Ureter (tissue), 1 donor: ENCODE measurements at places on chromosomes 16 and 17. TPM values are rescaled to one million over a fixed set of nuclear protein-coding genes. Genes with fewer than 3 reads are reported as not detected.

- DNase-seq = no peak
Measured at GRCh38 chr17:29659155-29659554, 36.4 kb upstream of the CORO6 start.

DNA sequence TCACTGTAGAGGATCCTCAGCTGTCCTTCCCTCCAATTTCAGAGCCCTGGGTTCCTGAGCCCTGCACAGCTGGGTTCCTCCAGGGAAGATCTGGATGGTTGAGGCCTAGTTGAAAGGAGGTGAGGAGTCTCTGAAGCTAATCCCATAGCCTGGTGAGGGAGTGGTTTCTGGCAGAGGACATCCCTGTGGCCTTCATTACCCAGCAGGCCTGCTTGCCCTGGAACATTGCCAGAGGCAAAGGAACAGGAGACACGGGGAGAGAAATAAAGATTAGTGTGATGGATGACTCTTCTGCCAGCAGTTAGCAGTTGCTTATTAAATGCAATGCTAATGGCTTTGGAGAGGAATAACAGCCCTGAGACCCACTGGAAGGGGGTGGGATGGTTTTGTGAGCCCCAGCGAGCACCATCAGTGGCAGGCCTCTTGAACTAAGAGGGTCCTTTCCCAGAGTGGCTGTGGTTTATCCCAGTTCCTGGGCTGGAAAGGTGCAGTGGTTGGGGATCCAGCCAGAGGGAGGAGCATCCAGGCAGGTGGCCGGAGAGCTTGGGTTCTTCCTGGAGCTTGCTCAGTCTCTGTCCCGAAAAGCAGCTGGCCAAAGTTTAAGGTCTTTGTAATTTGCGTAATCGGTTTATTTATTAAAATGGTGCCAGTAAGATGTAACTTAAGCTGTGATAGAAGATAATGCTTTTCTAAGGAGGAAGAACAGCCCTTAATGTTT lies 209.7 kb downstream of the CCDC182 start:
- DNase-seq = no peak

- no peak for DNase-seq
Measured at GRCh38 chr16:27175888-27176287, 27.4 kb upstream of the KDM8 start.

DNA sequence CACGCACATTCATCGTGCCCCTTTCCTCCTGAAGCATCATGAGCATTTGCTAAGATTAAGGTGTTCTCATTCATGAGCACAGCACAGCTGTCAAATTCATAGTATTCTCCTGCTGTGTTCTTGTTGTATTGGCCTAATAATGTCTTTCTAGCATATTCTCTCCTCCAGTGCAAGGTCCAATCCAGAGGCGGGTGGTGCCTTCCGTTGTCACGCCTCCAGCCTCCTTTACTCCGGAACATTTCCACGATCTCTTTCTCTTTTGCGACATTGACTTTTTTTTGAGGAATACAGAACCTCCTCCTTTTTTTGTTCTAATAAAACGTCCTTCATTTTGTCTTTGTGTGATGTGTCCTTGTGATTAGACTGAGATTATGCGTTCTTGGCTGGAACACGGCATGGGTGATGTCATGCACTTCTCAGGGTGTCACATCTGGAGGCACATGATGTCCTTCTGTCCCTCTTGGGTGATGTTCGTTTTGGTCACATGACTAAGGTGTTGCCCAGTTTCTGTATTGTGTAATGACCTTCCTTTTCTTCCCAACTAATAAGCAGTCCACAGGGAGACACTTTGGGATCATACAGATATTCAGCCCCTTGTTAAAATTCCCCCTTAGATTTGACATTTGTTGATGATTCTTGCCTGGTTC lies 66.3 kb downstream of the CLEC16A start:
- no peak for DNase-seq

- no peak for DNase-seq
Measured at GRCh38 chr16:82639263-82639662, 12.5 kb downstream of the CDH13 start.

DNA sequence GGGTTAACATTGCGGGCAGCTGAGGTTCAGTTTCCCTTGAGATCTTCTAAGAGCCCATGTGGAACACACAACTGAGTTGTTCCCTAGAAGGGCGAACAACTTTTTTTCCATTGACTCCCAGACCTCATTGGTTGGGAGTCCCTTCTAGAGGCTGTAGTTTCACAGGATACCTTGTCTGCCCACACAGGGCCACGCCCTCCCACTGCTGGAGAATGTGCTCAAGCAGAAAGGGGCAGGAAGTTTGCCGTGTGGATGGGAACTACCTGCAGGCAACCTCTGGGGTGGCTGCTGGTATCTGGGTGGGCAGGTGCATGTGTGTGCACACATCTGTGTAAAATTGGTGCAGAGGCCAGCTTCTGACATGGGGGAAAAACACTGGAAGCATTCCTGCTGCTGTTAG lies 178.8 kb upstream of the PSMD7 start:
- DNase-seq = no peak

DNA sequence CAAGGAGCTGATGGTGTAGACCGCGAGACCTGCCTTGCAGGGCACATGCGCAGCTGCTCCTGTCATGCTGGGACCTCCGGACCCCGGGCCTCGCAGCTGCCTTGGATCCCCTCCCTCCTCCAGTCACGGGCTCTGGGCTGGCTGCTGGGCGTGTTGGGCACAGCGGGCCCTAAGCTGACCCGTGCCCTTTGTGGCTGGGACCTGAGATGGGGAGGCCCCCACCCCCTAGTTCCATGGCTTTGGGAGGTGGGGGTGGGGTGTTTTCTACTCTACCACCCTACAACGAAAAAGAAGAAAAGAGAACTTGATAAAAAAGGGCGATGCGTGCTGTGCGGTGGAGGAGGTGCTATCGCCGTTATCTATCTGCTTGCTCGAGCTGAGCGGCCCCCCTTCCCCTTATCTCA lies 14.5 kb downstream of the ZFPM1 start:
- DNase-seq = no peak

DNA sequence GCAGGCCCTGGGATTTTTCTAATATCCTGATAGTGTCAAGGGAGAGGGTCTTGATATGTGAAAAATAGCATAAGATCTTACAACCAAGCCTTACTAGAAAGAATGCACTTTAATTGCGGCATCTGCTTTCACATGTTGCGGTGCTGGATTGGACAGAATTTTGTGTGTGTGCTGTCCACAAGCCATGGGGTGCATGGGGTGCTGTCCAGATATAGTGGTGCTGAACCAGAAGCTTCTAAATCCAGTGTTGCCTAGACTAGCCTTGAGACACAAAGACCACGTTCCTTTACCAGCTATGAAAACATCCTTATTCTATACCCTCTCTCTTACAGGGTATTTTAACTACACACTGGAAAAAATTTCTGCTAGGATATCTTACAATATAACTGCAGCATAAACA lies 244.0 kb downstream of the TMEM114 start:
- no peak for DNase-seq

DNA sequence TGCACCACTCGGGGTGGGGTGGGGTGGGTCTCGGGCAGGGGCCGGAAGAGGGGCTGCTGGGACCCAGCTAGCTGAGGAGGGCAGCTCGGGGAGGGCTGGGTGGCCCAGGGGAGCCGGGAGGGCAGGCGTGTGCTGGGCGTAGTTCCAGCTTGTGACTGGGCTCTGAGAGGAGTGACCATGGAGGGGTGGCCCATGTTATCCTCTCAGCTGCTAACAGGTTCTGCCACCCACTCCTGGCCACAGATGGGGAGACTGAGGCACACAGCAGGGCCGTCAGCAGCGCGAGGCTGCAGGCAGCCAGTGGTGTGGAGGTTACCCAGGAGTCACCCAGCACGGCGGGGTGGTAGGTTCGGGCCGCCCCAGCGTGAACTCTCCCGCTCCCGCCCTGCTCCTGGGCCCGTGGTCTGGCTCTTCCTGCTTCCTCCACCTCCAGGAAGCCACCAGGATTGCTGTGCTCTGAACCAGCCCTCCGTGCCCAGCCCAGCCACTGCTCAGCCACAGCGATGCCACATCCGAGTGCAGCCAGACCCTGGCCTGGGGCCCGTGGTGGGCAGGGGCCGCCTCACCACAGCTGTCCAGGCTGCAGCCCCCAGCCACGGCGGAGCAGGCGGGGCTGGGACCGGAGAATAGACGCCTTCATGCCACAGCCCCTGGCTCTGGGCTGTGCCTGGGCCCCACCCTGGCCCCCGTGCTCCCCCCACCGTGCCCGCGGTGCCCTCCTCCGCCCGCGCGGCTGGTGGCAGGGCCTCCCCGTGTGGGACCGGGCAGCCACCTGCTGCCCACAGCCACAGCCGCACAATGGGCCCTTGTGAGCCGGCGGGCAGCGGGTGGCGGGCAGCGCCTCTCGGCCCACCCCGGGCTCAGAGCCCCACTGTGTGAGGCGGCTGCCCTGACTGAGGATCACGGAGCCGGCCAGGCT lies 26.3 kb upstream of the SSTR5 start:
- DNase-seq = no peak

GRCh38 chr16:67959536-67960329 lies 8.7 kb downstream of the SLC12A4 start:
- DNase-seq = peak; percentile 78

DNA sequence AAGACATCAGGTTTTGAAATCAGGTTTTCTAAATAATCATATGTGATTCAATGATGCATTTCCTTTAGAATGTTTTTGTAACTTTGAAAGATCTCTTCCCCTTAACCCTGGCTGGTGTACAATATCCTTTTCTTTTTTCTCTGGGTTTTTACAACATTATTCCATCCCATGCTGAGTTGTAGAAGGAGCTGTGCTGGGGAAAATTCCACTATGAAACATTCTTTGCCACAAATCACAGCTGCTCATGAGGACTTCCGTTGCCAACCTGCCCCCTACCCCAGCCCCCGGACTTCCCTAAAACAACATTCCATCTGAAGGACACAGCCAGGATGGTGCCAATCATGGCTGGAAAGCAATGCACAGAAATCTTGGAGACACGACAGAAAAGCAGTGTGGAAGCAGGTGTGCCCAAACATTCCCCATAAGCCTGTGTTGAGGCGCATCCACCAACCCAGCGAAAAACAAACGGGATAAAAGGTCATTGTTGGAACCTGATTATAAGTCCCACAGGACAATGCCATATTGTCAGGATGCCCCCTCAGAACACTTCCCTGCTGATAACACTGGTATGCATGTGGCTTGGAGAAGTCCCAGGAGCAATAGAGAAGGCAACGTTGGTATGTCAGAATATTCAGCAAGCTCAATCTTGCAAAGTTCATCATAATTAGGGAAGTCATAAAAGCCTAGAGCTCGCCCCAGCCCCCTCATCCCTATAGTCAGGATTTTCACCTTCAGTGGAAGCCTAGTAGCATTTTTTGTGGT lies 475.0 kb downstream of the HS3ST3B1 start:
- DNase-seq = no peak

- no peak for DNase-seq
Measured at GRCh38 chr16:67304020-67304419, 22.5 kb downstream of the KCTD19 start.

DNA sequence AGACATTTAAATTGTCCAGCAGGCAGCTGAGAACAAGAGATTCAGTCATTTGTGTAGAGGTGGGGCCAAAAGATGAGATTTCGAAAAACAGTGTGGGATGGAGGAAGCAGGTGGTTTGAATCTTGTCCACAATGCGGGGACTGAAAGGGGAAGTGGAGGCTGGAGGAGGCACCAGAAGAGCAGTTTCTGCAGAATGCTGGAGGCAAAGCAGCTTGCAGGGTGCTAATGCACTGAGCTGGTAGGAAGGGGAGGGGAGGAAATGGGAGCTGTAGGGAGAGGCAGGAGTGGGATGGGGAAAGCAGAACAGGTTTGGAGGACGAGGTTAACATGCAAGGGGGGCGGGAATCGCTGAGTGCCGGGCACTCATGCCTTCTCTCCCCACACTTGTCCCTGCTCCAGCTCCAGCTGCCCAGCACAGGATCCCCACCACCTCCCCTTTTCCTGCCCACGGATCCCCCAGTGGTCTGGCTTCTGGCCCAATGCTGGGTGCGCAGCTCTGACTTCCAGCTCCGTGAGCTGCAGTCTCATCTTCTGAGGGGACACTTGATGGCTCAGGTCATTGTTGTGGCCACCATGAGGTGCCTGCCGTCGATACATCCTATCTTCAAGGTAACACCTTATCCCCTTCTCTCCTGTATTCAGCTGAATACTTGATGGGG lies 9.4 kb downstream of the C17orf100 start:
- DNase-seq = no peak

DNA sequence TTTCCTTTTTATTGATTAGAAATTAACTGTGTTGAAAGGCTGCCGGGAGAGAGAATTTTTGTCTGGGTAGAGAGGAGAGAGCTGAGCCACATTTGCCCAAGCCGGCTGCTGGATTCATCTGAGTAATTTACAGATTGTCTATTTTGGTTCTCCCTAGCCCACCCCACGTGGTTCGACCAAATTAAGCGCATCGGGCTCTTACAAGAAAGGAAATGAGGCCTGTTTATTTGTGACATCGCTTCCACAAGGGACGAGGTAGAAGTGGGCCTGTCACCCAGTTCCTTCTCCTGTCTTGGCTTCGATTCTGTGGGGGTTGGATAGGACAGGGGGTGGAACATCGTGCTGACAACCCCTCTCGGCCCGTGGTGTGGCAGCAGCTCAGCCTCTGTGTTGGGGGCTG lies 42.9 kb downstream of the SYT17 start:
- DNase-seq = no peak

- peak; percentile 87 for DNase-seq
Measured at GRCh38 chr17:79836972-79837887, 2.0 kb downstream of the CBX4 start.

GRCh38 chr17:76523084-76524037 lies 14.1 kb downstream of the CYGB start:
- peak; percentile 81 for DNase-seq

Gene ZNF423
- 15.7 TPM for total RNA-seq

Gene SLC4A1
- total RNA-seq = 0.08 TPM

Gene PRR35
- not detected for total RNA-seq

Gene EFCAB13
- 15.4 TPM for total RNA-seq

Gene SLC52A1
- total RNA-seq = 2.5 TPM

Gene KRT39
- not detected for total RNA-seq

Gene MRPS23
- total RNA-seq = 37.5 TPM
